ENCODE measurements at places on chromosomes 7 and 10. TPM values are rescaled to one million over a fixed set of nuclear protein-coding genes. Genes with fewer than 3 reads are reported as not detected.

DNA sequence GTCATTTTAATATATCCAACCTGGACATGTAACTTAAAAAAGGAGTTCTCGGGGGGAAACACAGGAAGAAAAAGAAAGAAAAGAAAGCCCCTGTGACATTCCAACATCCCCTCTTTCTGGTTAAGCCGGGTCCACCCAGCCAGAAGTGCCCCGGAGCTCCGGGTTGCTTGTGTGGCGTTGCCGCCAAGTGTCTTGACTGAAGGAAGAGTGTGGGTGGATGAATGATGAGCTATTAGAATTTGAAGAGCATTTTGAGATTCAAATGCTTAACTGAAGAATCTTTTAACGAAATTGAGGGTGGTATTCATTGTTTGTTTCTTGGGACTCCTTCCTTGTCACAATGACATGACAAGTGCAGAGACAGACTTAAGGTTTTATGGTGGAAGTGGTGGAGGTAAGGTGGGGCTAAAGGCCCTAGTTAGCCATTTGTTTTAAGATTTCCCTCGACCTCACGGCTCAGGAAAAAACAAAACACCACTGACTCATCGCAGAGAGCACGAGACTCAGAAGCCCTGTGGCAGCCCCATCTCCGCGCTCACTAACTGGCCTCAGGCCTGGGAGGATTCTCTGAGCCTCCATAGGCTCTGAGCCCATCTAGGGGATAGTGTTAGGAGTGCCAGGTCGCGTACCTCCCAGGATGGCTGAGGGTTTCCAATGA, 1.8 kb upstream of the GLI3 start:
- DNase-seq: peak; percentile 34

- no peak for DNase-seq
Observed at GRCh38 chr10:121702351-121703320, 104.4 kb upstream of the FGFR2 start.

- no peak for DNase-seq
Observed at GRCh38 chr10:4162571-4163286, 377.7 kb upstream of the KLF6 start.

DNA sequence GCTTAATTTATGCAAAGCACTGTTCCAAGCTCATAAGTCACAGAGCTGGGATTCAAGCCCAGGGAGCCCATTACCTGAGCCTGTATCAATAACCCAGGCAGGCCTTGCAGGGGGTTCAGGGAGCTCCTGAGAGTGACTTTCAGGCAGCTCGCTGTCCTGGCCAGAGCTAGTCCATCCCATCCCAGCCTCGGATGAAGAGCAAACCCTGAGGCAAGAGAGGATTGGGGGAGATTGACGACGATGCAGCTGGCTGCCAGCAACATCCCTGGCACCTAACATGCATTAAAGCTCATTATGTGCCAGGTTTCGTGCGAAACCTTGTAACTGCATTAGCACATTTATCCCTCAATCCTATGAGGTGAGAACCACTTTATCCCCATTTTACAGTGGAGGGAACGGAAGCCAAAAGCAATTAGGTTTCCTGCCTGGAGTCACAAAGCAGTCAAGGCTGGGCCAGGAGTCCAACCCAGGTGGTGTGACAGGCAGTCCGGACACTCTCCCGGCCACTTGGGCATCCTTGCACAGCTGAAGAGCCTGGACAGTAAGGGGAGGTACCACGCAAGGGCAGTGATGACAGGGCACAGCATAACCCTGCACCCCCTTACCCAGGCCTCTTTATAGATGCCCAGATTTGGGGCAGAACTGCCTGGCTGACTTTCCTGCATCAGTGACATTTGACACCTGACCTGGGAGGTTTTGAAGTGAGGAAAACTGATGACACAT, 129.8 kb upstream of the CHST15 start:
- DNase-seq: no peak

The SEMA4G gene
- polyA plus RNA-seq: 10.5 TPM

Measured in AG04450 (cell line).